Caki2 (cell line): ENCODE measurements at places on chromosomes 11 and 22. TPM values are rescaled to one million over a fixed set of nuclear protein-coding genes. Genes with fewer than 3 reads are reported as not detected.
A peak's percentile ranks its signal among the peaks of the same experiment; 100 is the strongest.

DNA sequence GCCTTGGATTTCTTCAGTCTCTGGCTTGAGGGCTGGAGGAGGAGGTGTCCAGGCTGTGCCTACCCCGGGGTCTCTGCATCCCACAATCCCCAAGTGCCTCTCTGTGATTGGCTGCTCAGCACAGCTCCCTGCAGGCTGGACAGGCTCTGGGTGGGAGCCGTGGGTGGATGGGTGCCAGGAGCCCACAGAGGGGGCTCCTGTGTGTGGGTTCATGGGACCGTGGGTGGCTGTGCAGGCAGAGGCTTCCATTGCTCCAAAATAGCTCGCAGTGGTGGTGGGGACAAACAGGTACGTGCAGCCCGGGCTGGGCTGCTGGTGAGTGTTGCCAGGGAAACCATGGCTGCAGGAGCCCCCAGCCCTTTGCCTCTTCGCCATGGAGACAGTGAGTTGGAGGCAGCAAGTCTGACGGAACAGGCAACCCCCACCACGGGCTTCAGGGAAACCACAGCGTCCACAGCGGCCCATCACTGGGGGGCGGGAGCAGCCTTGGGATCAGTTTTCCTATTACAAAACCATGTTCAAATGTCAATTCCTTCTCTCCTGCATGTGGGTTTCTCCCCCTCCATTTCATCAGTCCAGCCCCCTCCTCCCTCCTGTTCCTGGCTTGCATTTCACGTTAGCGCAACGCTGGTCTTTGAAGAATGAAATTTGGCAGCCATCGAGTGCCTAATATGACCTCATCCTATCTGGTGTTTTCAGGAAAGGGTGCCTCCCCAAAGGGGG lies 155.2 kb downstream of the TRIM29 start:
- no peak for DNase-seq

GRCh38 chr11:113446112-113446511 lies 29.1 kb downstream of the DRD2 start:
- DNase-seq, result no peak

DNA sequence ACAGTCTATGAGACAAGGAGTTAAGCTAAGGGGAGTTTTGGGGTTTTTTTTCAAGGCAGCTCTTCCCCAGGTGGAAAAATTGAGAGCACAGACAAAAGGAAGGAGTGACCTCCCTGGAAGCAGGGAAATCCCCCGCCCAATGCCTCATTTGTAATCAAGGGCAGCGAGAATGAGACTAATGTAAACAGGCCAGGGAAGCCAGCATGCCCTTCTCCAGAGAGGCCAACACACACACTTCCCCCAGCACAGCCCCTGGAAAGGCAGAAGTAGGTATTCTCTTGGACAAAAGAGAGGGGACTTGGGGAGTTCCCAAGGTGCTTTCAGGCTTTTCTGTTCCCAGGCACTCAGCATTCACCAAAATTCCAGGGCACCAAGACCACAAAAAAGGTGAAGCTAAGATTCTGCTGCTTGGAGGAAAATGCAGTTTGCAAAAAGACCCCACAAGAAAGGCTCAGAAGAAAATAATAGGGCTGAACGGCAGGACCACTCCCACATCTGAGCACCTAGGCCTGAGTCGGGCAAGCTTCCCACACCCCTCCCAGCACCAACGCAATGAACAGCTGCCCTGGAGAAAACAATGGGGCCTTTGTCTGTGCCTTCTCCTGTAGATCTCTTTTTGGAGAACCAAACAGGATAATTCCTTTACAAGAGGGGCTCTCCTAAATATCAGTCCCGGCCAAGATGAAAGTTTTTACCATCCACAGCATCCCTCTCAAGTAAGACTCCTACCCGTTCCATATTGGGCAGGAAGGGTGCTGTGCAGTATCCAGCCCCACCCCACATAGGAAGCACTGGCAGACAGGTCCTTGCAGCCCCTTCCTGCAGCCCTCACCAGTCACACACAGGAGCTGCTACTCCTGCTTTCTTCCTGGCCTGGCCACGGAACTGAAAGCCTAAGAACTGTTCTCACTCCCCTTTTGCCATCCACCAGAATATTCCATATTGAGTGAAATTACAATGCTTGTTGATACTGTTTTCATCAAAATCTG lies 70.7 kb upstream of the AKIP1 start:
- DNase-seq, result peak; percentile 23

FEN1 gene
- 61.0 and 66.9 TPM in 2 replicates for total RNA-seq

DNA sequence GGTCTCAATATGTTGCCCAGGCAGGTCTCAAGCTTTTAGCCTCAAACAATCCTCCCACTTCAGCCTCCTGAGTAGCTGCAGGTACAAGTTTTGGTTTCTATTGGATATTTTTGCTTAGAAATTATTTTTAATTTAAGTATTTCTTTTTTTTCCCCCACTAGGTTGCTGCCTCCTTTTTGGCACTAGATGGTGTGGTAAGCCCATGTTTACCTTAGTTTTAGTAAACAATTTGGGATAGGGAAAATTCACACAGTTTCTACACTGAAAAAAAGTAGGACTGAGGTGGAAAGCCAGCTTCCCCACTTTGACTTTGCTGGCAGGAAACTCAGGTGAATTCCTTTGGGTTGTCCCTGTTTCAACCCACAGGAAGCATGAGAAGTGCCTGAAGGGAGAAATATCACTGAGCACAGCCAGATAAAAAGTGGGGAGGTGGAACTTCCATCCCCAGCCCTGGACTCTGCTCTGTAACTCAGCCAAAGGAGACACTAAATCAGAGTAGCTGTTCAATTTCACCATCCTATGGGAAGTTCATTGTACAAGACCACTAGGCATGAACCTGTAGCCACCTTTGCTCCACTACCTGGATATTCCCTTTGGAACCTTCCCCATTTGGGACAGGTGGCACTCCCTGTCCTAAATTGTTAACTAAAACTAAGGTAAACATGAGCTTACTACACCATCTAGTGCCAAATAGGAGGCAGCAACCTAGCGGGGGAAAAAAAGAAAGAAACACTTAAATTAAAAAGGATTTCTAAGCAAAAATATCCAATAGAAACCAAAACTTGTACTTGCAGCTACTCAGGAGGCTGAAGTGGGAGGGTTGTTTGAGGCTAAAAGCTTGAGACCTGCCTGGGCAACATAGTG lies 154.4 kb upstream of the FAT3 start:
- no peak for DNase-seq

DNA sequence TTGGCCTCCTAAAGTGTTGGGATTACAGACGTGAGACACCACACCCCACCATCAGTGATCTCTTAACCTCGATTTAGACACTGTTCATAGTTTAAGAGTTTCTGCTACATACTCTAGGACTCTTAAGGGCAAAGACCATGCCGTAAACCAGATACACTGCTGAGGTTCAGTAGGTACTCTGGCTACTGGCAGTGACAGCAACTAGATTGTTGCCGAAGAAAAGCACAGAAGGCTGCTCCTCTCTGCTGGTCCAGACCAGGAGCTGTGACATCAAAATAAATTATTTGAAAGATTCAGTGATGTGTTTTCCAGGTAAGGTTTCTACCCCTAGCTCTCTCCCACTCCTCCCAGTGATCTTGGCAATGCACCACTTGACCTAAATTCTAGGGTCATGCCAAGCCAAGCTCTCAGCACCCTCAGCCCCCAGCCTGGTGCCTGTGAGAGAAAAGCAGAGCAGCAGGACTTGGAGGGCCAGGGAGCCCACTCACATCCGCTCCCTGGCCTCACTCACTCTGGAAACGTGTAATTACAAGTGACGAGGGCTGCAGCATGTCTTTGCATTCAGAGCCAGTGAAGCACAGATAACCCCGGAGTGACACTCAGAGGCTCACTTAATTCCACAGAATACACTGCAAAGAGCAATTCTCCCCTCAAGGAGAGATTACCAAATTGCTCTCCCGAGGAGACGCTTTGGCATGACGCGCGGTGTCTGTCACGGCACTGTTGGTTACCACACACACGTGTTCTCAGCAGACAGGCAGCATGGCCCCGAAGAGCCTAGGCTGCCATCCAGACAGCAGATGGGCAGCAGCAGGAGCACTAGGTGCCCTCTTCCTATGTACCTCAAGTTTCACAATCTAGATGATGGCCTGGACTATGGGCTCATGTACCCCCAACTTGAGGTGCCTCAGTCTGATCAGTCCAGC lies 96.9 kb upstream of the PITPNB start:
- no peak for DNase-seq

DNA sequence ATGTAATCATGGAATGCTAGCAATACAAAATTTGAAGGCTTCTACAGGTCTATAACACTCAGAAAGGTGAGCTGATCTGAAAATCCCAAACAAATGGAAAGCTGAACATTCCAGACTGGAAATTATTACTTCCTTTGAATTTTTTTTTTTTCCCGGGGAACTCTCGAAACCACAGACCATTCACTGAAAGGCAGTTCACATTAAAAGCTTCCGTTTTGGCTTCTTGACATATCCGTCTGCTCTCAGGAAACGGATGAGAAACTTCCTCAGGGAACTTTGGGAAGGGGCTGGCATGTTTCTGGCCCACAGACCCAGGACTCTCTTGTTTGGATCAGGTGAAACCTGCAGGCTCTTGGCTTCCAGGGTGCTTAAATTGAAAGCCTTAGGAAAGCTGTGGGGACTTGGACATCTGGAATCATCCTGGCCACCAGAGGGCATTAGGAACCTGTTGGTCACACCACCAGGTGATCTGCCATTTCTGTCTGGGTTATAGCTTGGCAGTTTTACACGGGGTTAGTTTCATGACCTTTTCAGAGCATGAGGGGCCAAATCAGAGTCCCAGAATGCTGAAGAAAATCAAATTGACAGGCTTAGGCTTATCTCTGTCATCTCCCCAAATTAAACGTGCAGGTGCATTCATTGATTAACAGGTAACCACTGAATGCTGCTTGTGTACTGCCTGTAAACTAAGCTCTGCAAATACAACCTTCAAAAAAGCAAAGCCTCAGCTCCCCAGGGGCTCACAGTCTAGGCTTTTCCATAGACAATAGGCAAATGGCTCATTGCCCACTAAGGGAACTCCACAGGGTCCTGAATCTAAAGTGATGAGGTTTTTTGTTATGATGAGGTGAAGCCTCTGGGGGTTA lies 22.7 kb upstream of the GRAMD1B start:
- peak; percentile 36 for DNase-seq

DNA sequence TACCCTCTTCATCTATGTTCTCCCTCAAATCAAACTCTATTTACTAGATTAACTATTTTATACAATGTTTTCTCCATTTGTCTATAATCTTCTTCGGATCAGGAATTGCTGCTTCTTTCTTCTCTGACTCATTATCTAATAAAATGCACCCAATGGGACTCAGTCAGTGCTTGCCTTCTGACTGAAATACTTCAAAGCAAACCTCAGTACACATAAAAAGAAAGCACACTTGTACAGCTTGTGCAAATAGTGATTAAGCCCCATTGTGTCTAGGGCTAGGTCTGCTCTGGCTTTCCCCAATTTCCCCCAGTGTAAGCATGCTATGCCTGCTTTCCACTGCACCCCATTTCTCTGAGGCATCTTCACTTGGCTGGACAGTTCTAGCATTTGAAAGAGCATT lies 118.6 kb upstream of the C11orf87 start:
- no peak for DNase-seq

CTSF gene
- not detected in 2 replicates for total RNA-seq

DNA sequence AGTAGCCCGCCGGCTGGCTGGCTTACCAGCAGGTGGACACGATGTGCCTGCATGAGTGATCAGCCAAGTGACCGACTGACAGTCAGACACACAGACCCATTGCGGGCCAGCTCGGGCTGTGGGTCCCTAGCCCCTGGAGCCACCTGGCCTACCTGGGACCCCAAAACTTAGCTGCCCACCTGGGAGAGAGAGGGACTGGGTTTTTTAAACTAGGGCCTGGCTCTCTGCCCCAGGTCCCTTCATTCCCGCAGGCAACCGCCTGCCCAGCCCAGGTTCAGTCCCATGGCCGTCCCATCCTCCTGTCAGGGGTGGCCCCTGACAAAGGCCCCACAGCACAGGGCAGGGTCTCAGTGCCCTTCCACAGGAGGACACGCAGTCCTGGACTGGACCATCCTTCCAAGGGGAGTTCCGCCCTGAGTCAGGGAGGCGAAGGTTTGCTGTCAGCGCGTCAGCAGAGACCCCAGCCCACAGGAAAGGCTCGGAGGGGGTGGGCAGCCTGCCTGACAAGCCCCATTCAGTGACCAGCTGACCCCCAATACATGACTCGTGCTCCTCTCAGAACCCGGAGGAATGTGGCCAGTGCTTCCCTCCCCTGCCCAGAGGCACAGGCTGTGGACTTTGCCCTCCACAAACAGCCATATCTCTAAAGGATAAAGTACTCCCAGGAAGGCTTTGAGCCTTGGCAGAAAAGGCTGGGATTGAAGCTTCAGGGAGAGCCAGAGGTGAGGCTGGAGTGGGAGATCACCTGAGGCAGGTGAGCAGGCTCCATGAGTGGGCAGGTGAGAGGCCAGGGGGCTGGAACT lies 8.4 kb downstream of the SLCO2B1 start:
- DNase-seq, result no peak

CCDC87 gene
- 0.41 and 0.61 TPM in 2 replicates for total RNA-seq

GRCh38 chr11:14644226-14645014 lies 816 bp downstream of the PDE3B start:
- peak; percentile 59 for DNase-seq

GRCh38 chr11:11284481-11284880 lies 68.6 kb downstream of the CSNK2A3 start:
- no peak for DNase-seq

- no peak for DNase-seq
Observed at GRCh38 chr11:129637983-129638776, 177.5 kb upstream of the TMEM45B start.

DNA sequence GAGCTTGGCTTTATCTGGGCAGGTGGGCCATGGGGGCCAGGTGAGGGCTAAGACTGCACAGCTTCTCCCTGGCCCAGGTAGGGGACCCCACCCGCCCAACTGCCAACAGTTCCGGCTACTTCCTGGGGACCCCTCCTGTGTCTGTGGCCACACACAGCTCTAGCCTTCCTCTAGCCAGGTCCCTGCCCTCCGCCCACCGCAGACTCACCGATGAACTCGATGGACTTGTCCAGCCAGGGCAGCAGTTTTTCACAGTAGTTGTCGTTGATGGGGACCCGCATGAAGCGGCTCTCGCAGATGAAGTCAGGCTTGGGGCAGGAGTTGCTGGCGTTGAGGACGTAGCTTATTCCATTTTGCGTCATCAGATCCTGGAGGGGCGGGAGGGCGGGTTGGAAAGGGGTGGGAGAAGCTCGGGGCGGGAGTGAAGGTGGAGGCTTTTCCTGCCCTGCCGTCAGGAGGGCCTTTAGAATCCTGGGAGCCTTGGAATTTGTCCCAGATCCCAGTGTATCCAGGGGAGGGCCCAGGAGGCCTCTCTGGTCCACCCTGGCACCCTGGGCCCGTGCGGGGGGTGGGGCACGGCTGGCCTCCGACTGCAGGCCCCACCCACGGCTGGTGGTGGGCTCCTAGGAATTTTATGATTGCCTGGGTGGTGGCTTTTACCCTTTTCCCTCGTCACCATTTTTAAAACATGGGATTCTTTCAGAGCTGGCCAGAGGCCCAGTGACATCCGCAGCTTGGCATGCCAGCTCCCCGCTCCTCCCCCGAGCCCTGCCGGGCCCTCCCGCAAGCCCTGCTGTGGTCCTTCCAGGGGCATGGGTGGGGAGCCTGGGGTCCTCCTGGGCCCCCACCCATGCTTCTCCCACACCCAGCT lies 13.9 kb downstream of the DUSP8 start:
- DNase-seq, result peak; percentile 74

GRCh38 chr11:86414032-86414431 lies 39.3 kb downstream of the CCDC81 start:
- DNase-seq, result no peak

TRMT2A gene
- 55.3 and 76.4 TPM in 2 replicates for total RNA-seq
